Bronchial epithelial cell (primary cell): ENCODE measurements at places on chromosomes 4 and X. TPM values are rescaled to one million over a fixed set of nuclear protein-coding genes. Genes with fewer than 3 reads are reported as not detected.

MAGEA12 gene
- not detected in 2 replicates for total RNA-seq

FAM184B gene
- total RNA-seq: not detected in 2 replicates

STARD8 gene
- total RNA-seq: not detected in 2 replicates

CSAG1 gene
- total RNA-seq: not detected in 2 replicates

STAP1 gene
- total RNA-seq: under 0.01 TPM in 1 of 2 replicates, not detected in the other

NDST4 gene
- total RNA-seq: not detected in 2 replicates

DNA sequence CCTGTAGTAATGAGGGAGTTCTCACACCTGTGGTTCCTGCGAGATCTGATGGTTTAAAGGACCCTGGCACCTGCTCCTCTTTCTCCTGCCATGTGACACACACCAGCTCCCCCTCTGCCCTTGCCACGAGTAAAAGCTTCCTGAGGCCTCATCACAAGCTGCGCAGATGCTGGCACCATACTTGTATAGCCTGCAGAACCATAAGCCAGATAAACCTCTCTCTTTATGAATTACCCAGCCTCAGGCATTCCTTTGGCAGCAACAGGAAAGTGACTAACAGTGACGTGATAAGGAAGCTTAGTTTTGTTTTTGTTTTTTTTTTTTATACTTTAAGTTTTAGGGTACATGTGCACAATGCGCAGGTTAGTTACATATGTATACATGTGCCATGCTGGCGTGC is 130.9 kb downstream of the AFAP1 start:
- DNase-seq: peak; percentile 92

GRCh38 chrX:19446397-19446796 is 68.9 kb downstream of the MAP3K15 start:
- DNase-seq: no peak

- peak; percentile 39 for DNase-seq
Observed at GRCh38 chr4:121062521-121062920, 9.8 kb downstream of the NDNF start.

DNA sequence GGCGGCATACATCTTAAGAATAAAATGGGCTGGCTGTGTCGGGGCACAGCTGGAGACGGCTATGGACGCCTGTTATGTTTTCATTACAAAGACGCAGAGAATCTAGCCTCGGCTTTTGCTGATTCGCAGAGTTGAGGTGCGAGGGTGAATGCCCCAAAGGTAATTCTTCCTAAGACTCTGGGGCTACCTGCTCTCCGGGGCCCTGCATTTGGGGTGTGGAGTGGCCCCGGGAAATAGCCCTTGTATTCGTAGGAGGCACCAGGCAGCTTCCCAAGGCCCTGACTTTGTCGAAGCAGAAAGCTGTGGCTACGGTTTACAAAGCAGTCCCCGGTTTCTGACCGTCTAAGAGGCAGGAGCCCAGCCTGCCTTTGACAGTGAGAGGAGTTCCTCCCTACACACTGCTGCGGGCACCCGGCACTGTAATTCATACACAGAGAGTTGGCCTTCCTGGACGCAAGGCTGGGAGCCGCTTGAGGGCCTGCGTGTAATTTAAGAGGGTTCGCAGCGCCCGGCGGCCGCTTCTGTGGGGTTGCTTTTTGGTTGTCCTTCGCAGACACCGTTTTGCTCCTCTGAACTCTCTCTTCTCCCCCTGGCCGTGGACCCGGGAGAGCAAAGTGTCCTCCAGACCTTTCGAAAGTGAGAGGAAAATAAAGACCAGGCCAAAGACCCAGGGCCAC is 1.9 kb downstream of the SHOX start:
- no peak for DNase-seq

DNA sequence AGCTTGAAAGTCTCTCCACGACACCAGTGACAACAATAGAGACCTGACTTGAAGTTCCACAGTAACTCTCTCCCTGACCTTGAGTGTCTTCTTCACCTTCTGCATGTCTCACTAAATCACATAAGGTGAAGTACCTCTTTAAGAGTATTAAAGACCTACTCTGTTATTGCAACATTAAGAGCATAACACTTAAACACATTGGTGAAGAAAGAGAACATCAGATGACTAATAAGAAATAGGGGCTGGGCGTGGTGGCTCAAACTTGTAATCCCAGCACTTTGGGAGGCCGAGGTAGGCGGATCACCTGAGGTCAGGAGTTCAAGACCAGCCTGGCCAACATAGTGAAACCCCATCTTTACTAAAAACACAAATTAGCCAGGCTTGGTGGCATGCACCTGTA is 33.9 kb upstream of the MAPK10 start:
- DNase-seq: peak; percentile 50

- no peak for DNase-seq
Observed at GRCh38 chrX:31349515-31349914, 277.7 kb upstream of the FTHL17 start.

- DNase-seq: no peak
Observed at GRCh38 chr4:8001564-8002355, 62.1 kb upstream of the AFAP1 start.

GRCh38 chr4:113179091-113179490 is 129.6 kb downstream of the ANK2 start:
- no peak for DNase-seq

DNA sequence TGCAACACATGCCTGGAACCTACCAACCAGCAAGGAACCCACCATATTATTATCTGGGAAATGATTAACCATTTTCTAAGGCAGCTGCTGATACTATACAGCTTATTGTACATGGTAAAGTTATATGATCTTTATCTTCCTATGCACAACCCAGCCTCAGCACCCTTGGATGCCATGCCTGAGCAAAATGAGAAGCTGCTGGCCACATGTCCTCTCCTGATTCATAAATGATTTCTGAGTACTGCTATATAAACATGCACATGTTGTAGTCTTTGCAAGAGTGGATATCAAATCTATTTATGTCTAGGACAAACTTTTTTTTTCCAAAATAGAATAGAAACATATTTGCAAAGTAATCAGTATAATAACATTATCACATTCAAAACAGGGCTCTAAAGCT is 1043.6 kb downstream of the CCSER1 start:
- no peak for DNase-seq

DNA sequence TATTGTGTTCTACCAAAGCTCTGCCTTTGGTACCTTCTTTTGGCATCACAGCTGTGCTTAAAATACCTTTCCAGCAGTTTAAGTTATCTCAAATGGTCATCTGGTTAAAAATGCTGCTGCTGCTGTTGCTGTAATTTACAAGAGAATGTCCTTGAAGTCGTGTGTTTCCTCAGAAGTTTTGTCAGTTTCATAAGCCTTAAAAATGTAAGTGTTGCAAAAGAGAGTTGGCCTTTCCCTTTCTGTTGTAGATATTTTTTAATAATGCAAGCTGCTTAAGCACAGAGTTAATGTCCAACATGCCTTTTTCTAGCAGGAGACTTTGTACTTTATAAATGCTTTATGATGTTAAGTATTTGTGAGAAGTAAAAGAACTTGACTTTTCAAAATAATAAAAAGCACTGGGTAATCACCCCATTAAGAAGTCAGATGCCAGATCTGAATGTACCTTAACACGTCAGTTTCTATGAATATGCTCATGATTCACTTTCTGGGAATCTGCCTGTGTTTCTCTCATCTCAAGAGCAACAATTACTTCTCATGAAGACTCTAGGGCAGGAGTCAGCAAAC is 35.3 kb upstream of the TENM3 start:
- peak; percentile 62 for DNase-seq

DNA sequence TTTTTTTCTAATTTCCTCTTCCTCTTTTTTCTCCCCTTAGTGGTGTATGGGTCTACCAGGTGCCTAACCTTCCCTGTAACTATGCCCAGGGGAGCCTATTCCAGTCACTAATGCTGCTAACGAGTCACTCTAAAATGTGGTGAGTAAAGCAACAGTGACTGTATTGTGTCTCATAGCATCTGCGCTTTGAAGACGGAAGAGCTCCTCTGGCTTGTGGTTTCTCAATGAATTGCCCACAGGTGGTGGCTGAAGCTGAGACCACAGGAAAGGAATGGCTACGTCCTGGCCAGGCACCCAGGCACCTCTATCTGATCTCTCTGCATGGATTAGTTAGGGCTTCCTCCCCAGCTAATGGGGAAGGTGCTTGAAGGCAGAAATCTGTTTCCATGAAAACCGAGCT is 763.5 kb upstream of the FRG1 start:
- DNase-seq: peak; percentile 61

DNA sequence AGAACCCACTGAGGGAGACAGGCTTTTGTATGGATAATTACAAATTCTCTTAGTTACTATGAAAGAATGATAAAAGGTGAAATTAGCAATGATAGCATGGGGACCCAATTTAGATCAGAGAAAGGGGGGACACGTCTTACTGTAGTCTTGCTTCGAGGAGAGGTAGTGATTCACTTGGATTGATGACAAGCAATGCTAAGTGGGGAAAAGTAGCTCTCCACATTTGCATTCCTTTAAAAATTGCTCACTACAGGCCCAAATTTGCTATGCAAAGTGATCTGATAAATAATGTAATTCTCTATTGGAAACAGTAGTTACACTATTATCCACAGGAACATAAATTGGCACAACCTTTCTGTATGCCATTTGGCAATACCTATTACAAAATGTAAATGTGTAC is 42.5 kb upstream of the MAP3K15 start:
- no peak for DNase-seq

DNA sequence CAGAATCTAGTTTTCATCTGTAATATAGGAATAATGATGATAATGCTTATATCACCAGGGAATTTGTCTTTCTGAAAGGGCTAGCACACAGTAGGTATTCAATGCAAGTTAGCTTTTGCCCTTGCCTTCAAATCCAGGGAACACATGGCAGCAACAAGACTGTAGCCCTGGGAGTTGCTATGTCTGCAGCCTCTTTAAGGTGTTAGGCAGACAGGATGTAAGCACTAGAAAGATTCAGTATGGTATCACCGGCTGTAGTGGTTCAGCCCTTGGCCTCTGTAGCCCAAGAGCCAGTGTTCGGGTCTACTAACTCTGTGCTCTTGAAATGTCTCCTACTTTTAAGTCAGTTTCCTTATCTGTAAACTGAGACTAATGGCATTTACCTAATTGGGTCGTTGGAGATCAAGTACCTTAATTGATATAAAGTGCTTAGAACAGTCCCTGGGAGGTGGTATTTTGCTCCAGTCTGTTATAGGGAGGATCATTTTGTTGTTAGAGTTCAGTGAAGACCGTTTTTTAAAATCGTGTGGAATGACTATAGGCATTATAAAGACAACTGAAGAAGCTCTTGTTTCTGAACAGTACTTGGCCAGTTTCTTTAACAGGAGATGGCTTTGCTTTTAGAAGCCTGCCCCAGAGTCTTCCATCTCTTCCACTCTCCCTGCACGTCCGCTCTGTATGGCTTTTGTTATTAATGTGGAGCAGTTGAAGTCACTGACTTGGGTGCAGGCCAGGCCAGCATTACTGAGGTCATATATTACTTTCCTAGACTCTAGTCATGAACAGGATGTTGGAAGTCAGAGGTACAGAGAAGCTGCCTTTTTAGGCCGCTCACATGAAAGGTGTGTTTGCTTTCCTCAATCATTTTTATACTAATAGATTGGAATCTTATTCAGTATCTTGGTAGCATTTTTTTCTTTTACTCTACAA is 44.8 kb downstream of the GAB1 start:
- peak; percentile 89 for DNase-seq

GRCh38 chr4:108126806-108127205 is 41.9 kb downstream of the LEF1 start:
- no peak for DNase-seq

GRCh38 chr4:141543176-141543575 is 93.2 kb upstream of the IL15 start:
- peak; percentile 50 for DNase-seq

DNA sequence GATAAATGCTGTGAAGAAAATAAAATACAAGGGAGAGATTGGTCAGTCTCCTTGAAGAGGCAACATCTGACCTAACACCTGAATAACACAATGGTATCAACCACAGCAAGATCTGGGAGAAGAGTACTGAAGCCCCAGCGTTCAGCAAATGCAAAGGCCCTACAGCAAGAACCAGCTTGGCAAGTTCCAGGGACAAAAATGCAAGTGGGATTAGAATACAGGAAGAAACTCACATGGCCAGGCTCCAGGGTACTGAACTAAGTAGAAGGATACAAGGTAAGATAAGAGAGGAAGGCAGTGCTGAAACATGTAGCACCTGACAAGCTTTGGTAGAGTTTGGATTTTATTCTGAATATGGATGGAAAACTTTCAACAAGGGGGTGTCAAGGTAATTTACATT is 3.6 kb downstream of the SMIM14 start:
- DNase-seq: peak; percentile 65

GRCh38 chrX:97740886-97741285 is 857.2 kb downstream of the RPA4 start:
- DNase-seq: peak; percentile 23

DNA sequence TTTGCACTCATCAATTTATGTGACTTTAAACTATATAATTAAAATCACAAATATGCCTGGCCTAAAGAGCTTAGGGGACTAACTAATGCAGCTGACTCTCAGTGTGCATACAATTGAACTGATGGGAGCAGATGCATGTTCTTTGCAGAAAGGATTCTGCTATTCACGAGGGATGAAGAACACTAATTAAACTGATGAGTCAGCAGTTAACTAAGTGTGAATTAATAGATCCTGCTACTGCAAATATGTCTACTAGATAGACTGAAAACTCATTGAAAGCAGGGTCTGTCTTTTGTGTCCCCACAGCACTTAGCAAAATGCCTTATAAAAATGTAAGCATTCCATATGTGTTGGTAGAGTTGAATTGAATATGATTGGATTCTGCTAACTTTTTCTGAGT is 104.0 kb downstream of the SRPX start:
- no peak for DNase-seq
